ENCODE measurements at places on chromosomes 13 and 19.

- DNase-seq, result peak; percentile 64
Observed at GRCh38 chr13:109256866-109257760, 529.3 kb downstream of the IRS2 start.

DNA sequence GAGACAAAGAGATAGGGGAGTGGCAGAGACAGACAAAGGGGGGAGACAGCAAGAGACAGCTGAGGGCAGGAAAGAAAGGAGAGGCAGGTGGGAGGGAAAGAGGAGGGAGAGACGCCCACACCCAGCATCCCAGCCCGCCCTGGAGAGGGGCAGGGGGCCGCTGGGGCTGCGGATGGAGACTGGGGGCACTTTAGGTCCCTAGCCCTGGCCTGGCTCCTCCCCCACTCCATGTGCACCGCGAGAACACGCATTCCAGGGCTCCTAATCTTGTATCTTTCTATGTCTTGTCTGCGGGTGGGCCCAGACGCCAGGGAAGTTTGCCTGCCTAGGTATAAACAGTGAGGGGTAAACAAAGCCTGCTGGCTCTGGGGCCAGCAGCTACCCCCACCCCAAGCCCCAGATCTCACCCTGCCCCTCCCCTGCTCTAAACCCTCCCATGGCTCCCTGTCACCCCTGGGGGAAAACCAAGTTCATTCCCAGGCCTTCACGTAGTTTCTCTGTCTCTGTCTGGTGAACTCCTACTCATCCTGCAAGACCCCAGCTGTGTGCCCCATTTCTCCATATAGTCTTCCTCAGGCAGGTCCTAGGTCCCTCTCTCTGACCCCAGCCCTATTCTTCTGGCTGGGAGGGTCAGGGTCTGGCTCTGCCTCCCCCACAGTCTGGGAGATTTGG is 5.7 kb downstream of the TLE5 start:
- no peak for DNase-seq

DNA sequence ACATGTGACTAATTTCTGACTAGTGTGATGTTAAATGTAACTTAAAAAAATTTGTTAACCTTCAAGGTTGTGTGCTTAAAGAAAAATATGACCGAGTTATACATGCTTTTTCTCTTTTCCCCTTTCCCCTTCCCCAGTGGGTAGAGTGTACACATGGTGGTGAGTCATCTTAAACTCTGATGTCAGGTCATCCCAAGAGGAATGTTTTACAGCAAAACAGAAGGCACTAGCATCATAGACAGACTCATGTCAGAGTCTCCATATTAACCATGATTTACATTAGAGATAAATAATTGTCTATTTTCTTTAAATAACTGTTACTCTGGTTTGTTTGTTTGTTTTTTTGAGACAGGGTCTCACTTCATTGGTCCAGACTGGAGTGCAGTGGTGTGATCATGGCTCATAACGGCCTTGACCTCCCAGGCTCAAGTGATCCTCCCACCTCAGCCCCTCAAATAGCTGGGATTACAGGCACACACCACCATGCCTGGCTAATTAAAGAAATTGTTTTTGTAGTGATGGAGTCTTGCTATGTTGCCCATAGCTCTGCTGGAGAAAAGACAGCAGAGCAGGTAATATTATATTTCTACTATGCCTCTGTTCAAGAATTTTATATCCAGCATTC is 160.4 kb upstream of the PCDH9 start:
- no peak for DNase-seq

GRCh38 chr13:111270126-111270525 is 50.3 kb upstream of the TEX29 start:
- DNase-seq, result no peak

DNA sequence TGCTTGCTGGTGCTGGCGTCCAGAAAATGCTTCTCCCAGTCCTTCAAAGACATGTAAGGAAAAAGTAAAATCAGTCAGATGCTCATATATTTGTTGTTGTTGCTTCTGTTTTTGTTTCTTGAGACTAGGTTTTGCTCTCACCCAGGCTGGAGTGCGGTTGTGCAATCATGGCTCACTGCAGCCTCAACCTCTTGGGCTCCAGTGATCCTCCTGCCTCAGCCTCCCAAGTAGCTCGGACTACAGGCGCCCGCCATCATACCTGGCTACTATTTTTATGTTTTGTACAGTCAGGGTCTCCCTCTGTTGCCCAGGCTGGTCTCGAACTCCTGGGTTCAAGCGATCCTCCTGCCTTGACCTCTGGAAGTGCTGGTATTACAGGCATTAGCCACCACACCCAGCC is 11.0 kb upstream of the EPS15L1 start:
- DNase-seq, result no peak

DNA sequence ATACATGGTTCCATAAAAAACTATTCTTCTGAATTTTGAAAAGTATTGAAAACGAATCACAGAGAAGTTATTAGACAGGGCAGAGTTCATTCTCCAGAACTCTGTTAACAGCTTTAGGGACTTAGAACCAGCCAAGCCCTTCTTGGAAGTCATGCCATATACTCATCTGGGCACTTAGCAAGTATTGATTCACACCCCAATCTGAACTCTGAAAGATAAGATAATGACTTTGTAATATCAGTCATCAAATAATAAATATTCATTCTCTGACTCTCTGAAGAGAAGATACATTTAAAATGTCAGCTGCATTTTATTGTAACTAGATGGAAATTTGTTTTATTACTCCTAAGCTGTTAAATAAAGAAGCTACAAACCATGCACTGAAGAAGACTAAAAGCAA is 43.8 kb upstream of the ITM2B start:
- DNase-seq, result no peak

DNA sequence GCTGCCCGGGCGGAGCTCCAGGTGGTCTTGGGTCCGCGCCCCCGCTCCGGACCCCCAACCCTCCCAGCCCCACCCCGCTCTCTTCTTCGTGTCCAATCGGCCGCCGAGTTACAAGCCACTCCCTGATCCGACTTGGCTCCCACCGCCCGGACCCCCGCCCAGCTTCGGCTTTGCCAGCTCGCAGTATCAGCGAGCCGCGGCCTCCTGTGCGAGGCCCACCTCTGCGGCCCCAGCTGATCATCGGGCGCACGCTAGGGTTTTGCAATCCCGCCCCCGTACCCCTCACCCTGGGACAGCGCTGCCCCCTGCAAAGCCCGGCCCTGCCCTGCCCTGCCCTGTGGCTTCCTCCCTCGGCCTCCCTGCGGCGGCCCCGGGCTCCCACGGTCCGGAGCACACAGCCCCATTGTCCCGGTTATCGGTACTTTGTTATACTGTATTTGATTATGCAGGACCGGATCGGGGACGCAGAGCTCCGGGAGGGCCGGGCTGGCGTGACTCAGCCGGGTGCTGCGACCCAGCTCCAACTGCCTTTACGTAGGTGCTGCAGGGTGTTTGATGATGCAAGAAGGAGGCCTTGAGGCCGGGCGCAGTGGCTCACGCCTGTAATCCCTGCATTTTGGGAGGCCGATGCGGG is 598 bp upstream of the LPAR2 start:
- DNase-seq, result no peak

- no peak for DNase-seq
Observed at GRCh38 chr13:99741960-99742359, 229.6 kb downstream of the ZIC5 start.

DNA sequence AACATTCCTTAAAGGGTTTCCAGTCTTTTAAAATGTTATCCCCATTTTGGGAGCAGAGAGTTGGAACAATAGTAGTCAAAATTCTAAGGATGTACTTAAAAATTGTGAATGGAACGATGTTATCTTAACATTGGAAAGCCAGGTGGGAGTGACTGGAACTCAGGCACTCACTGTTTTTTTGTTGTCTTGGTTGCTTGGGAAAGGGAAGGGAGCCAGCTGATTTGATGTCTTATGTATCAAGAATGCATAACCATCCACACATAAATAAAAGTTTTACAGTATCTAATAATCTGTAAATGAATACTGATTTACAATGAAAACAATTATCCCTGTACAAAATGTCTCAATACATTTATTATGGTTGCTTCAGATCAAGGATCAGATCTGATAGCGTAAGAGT is 88.7 kb downstream of the SLC10A2 start:
- DNase-seq, result no peak

DNA sequence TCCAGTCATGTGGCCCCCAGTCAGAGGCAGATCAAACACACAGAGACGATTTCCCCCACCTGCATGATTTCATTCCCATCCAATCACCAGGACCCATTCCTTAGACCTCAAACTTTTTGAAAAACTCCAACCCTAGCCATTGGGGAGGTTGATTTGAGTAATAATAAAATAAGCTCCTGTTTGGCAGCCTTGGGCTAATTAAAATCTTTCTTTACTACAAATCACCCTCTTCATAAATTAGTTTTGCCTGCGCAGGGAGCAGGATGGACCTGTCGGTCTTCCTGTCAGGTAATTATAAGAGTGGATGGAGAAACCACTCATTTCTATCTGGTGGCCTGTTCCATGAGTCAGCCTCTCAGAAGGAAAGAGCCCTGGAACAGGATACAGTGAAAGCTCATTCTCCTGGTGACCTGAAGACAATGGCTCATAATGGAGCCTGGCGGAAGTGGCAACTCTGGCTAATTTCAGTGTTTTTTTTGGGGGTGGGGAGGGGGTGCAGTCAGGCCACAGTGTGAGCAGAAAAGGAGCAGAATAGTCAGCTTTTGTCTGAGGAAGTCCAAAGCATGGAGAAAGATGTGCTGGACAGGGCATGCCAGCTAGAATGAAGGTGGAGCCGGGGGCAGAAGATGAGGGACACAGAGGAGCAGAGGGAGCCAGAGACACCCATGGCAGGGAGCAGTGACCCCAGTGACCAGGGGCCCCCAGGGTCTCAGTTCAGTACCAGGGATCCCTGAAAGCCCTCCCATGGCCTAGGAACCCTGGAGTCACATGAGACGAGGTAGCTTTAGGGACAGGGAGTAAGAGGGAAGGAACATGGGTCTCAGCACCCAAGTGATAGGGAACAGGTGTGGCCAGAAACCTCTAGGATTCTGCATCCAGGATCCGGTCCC is 31.8 kb upstream of the PSG9 start:
- no peak for DNase-seq

- no peak for DNase-seq
Observed at GRCh38 chr13:112241288-112241687, 134.9 kb upstream of the SPACA7 start.

- peak; percentile 33 for DNase-seq
Observed at GRCh38 chr13:76455960-76456359, 430.2 kb downstream of the KCTD12 start.

GRCh38 chr13:23960566-23961156 is 63.4 kb upstream of the C1QTNF9B start:
- DNase-seq, result no peak

DNA sequence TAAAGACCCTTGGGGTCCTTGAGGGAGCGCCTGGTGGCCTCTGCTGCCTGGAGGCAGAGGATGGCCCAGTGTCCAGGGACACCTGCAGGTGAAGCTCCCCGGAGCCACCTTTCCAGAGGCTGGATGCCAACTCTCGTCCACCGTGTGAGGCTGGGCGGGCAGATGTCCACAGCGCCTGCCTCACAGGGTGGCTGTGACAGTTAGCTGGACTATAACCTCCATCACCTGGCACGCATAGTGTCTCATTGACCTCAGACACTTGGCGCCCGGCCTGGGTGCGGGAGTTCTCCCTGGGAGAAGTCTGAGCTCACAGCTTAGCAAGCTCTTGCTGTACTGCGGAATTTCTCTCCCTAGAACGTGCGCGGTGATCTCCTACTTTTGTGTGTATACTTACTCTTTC is 9.8 kb downstream of the BICRA start:
- DNase-seq, result peak; percentile 48
